ENCODE measurements at places on chromosomes 7 and 10.

- no peak for DNase-seq
Observed at GRCh38 chr7:157116762-157117161, 22.0 kb upstream of the UBE3C start.

DNA sequence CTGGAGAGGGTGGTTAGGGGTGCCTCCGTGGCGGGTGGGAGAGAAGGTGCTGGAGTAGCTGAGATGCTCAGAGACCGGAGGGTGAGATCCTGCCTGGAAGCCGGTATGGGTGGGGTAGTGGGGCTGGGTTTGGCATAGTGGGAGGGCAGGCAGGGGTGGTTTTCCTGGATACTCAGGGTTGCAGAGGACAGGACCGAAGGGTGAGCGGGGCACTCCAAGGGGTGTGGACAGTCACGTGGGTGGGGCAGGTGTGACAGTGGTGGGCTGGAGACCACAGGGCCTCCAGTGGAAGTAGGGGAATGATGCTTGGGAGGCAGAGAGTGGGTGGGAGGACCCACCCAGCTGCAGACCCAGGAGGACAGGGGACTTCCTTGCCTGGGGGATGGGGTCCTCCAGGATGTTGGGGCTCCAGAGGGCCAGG, 1.9 kb downstream of the SCART1 start:
- DNase-seq, result no peak

DNA sequence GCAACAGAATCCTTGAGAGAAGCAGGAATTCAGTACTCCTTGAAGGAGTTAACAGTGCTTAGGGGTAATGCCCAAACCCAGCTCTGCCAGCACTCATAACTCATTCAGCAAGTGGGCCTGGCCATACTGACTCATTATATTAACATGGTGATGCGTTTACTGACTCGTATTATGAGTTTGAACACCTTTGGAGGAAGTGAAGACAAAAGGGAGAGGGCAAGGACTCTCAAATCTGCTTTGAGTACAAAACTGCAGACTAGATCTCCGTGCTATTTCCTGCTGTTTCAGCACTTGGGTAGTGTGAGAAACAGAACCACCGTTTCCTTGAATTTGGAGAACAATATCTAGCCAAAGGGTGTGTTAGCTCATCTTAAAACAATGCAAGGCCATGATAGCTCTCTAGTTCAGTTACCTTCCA, 30.8 kb downstream of the SLC16A9 start:
- DNase-seq, result no peak

DNA sequence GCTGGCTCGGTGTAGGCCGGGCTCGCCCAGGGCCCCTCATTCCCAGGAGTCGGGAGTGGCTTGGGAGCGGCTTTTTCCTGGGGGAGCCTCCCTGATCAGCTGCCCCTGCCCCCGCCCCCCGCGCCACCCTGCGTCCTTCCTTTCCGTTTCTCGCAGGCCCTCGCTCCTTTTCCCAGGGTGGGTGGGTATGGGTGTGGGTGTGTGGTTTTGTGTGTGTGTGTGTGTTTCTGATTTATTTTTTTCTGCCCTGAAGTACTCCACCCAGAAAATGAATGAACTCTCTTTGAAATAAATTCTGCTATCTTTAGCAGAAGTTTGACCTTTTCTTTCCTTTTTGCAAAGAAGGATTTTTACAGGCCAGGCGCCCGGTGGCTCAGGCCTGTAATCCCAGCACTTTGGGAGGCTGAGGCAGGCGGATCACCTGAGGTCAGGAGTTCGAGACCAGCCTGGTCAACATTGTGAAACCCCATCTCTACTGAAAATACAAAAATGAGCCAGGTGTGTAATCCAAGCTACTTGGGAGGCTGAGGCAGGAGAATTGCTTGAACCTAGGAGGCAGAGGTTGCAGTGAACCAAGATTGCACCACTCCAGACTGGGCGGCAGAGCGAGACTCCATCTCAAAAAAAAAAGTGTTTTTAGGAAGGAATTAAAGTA, 30.0 kb upstream of the AP5Z1 start:
- DNase-seq, result peak; percentile 72

GRCh38 chr7:2122651-2123050, 110.1 kb downstream of the MAD1L1 start:
- no peak for DNase-seq

DNA sequence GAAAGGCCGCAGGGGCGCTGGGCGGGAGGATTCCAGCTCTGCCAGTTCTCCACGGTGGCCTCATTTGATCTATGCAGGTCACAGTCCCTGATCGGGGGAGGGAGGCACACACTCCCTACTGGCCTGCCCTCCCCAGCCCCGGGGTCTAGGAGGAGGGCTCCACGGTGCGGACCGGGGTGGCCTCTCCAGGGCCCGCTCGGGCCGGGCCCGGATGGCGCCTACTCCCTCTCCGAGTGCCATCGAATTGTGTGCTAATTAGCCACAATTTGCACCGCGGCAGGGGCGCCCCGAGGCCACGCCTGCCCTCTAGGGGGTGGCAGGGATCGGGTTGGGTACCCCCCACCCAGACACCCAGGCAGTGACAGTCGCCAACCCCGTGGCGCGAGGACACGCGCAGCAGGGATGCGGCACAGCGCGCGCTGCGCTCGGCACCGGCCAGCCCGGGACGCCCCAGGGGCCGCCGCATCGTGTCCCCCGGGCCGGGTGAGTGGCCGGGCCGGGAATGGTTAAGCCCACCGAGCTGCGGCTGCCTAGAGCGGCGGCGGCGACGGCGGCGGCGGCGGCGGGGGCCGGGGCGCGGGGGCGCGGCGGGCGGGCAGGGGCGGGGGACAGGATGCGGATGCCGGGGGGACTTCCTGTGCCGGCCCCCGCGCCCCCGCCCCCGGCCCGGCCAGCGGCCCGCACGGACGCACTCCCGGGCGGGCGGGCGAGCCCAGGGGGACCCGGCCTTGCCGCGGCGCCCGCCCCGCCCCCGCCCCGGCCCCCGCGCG, at the start of gene ZNF853:
TSS of gene ZNF853 (plus strand) at position 658 of the 770 bp plus-strand sequence. CDS start 565 bp downstream, outside the sequence.
- DNase-seq, result no peak

DNA sequence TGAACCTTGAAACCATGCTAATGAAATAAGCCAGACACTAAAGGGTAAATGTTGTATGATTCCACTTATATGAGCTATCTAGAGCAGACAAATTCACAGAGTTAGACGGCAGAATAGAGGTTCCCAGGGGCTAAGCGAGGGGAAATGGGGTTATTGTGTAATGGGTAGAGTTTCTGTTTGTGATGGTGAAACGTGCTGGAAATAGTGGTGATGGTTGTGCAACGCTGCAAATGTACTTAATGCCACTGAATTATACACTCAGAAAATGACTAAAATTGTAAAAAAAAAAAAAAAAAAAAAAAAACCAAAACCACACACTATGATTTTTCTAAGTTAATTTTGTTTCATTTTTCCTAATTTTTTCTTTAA, 30.0 kb downstream of the SFXN4 start:
- DNase-seq, result no peak

DNA sequence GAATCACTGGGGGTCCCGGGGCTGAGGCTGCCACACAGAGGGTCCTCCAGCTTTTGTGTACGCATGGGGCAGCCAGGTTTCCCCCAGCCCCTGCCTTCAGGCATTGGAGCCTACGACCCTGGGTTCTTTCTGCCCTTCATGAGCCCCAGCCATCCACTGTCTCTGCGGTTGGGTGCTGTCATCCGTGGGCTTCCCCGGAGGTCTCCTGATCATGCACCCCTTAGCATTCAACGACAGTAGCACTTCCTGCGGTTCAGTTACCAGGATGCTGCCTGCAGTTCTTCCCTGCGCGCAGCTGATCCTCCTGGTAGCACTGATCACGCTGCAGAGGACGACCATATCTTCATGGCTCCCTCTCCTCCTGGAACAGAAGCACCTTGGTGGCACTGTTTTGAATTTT, 676.3 kb downstream of the SDK1 start:
- no peak for DNase-seq

GRCh38 chr10:43174969-43175368, 36.7 kb downstream of the CSGALNACT2 start:
- no peak for DNase-seq
